ENCODE measurements at places on chromosomes 5 and 9.
A peak's percentile ranks its signal among the peaks of the same experiment; 100 is the strongest.

DNA sequence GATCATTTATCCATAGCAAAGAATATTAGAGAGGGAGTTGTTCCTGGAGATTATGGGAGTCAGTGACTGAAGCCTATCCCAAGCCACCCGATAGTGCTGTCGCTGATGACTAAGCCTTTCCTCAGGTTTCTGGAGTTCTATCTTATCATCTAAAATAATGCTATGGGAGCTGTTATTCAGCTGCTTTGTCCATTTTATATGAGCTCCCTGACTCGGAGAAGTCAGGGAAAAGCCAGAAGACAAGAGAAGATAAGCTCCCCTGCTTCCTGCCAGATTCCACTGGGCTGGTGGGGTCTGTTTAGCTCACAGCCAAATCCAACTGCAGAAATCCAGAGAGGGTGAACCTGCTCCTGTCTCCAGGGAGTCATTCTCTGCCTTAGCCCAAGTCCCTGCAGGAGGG, 148.2 kb downstream of the DROSHA start:
- DNase-seq = no peak

DNA sequence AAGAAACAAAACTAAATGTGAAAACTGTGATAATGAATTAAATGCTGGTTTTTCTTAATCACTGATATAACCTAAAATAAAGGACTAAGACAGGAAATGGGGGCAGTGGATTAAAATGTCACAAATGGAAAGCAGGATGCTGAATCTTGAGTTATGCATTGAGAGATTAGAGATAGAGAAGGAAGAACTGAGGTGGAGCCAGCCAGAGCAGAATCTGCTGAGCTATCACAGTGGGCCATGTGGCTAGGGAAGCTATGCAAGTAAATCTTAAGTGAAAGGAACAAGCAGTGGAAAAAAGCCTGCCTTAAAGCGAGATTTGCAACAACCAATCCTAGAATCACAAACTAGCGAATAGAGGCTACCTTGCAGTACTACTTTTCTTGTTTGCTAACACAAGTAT, 188.5 kb upstream of the RASA1 start:
- DNase-seq = no peak

GRCh38 chr9:122781671-122782070, 7.1 kb upstream of the OR5C1 start:
- DNase-seq = no peak

DNA sequence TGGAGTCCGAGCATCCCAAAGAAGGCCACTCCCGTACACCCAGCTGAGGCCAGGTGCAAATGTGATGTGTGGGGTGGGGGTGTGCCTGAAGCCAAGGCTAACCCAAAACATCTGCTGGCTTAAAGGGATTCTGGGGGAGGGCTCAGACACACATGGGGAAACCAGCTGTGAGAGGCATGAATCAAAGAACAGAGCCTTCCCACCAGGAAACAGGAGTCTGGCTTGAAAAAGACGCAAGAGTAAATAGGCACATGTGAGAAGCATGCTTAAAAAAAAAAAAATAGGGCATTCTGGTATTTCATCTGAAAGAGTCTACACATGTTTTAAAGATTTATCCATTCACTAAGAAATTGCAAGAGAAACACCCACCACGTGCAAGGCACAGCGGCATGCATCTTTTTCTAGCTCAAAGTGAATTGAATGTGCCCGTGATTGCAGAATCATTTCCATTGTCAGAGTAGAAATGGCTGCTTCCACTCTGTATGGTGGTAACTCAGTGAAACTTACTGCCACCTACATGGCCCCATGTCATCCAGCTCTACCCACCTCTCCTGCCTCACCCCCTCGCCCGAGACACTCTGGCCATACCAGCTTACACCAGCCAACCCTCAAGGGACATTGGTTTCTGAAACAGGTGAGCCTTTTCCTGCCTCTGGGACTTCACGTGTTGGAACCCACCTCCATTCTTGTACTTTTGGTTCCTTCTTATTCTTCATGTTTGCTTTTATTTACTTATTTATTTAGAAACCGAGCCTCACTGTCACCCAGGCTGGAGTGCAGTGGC, 71.5 kb downstream of the SEMA5A start:
- DNase-seq = peak; percentile 27

GRCh38 chr5:102018279-102018678, 277.8 kb downstream of the SLCO4C1 start:
- DNase-seq = no peak

DNA sequence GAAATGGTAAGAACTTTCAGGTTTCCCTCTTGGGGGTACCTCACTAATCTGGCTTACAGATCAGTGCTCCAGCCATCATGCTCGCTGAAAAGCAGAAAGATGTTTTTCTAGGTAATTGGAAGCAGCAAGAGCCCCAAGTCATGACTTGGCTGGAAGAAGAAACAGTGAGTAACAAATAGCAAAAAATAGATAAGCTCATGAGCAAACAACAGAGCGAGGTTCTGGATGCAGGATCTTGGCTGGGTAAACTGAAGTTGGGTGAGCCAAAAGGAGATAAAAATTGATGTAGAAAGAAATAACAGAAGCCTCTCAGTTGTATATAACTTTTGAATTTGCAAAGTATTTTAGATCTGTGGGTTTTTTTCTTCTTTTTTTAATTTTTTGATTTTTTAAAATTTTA, 110.1 kb downstream of the INSYN2B start:
- DNase-seq = peak; percentile 18

DNA sequence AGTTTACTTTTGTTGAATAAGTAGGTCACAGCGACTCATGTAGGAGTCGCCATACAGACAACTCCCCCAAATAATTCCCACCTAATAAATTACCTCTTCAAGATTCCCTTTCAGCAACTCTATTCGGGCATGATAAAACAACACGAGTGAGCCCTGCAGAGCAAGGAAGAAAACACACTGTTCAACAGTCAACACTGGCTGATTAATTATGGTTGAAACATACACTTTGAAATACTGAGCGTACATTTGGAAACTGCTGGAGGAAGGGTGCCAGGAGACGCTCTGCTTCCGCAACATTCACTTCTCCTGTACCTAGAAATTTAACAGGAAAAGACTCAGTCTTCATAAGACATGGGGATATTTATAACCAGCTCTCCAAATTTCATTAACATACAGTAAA, 117.5 kb downstream of the TTC39B start:
- DNase-seq = no peak

GRCh38 chr9:17928228-17928627, 349.4 kb downstream of the SH3GL2 start:
- DNase-seq = no peak

DNA sequence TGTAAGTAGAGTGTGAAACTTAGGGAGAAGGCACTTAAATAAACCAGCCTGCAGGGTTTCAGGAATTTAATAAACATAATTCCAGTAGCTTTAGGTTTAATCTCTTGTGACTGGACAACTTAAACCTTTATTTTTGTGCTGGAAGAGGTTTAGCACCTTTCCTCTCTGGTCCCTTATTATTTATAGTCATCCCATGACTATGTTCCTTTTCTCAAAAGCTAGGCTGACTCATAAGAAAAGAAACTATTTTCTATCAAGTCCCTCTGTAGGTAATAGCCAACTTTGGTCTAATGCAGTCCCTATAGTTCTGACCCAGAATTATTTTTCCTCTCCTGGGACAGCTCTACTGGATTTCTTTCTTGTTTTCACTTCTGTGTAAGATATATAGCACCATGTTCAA, 588.9 kb downstream of the NR2F1-AS1 start:
- peak; percentile 16 for DNase-seq

DNA sequence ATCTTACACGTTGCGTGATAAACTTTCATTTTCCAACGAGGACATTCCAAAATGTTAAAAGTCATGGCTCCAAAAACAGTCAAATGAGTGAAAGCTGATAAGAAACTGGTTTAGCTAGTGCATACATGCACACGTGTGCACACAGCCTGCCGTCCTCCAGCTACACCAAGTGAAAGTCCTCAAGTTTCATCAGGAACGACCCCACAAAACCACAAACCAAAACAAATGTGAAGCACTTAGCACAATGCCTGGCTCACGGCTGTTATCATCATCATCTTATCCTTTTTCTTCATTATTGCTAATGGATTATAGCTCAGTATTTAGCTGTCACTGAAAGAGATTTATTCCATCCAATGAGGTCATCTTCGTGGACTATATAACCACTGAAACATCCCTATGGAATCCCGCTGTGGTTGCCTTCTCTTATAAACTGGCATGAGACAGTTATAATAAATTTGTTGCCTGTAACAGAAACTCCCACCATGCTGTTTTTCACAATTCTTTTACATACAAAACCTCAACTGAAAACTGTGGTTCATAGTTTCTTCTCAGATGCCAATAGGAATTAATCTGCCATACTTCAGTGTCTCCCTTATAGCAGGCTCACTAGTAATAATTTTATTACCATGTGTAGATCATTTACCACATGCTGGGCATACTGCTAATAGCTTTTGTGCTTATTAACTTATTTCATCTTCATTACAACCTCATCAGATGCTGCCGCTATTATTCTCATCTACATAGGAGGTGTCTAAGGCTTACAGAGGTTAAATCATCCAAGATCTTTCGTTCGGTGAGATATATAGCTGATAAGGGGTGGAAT, 56.1 kb downstream of the SAXO1 start:
- peak; percentile 83 for DNase-seq

GRCh38 chr5:177548495-177548894, 5.9 kb downstream of the FAM193B start:
- DNase-seq = no peak

GRCh38 chr5:2278825-2279456, 396.2 kb upstream of the IRX4 start:
- no peak for DNase-seq

DNA sequence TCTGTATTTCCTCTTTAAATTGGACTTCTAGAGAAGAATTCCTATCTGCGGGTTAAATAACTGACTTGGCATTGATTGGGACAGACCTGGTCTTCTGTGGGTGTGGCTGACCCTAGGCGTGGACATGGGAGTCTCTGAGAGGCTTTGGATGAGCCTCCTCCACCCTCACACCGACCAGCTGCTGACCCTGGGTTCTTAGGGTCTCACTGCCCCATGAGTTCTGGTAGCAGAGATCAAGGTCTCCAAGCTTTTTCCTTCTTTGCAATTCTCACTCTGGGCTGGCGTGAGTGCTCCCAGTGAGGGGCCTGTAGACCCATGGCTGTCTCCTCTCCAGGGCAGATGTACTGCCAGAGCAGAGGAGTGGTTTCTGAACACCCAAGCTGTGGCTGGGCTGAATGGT, 41.6 kb upstream of the PITX1 start:
- no peak for DNase-seq

- no peak for DNase-seq
Observed at GRCh38 chr5:28831042-28831441, 1792.7 kb upstream of the CDH9 start.

DNA sequence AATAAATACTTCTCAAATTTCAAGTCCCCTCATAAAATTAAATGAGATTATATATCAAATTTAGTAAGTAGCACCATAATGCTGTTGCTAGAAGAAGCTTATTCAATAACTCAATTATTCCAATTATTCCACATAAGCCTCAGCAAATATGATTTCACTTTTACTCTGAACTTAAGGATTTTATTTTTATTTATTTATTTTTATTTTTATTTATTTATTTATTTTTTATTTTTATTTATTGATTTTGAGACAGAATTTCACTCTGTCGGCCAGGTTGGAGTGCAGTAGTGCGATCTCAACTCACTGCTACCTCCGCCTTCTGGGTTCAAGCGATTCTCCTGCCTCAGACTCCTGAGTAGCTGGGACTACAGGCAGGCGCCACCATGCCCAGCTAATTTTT, 1308.3 kb upstream of the CDH9 start:
- DNase-seq = no peak

GRCh38 chr9:23752859-23753258, 73.2 kb downstream of the ELAVL2 start:
- DNase-seq = no peak

- no peak for DNase-seq
Observed at GRCh38 chr5:66981266-66982055, 215.1 kb downstream of the CD180 start.

- no peak for DNase-seq
Observed at GRCh38 chr9:125529589-125530515, 177.2 kb downstream of the MAPKAP1 start.

GRCh38 chr9:128911529-128912035, 9.2 kb upstream of the PHYHD1 start:
- peak; percentile 70 for DNase-seq

- DNase-seq = peak; percentile 9
Observed at GRCh38 chr5:170151097-170151831, 45.6 kb downstream of the FOXI1 start.

DNA sequence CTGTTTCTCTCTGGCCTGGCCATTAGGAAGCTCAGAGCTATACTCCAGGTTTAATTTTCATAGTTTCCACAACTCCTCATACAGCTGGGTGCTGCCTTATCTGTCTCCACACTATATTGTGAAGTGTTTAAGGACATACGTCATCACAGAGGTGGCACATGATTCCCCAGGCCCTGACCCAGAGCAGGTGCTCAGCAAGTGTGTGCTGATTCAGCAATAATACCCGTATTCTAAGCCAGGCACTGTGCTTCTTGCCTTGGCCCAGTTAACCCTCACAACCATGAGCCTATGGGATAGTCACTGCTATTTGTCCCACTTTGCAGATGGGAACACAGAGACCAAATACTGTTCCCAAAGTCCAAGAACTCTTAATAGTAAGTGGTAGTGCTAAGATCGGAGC, 93.5 kb upstream of the SMIM23 start:
- no peak for DNase-seq

DNA sequence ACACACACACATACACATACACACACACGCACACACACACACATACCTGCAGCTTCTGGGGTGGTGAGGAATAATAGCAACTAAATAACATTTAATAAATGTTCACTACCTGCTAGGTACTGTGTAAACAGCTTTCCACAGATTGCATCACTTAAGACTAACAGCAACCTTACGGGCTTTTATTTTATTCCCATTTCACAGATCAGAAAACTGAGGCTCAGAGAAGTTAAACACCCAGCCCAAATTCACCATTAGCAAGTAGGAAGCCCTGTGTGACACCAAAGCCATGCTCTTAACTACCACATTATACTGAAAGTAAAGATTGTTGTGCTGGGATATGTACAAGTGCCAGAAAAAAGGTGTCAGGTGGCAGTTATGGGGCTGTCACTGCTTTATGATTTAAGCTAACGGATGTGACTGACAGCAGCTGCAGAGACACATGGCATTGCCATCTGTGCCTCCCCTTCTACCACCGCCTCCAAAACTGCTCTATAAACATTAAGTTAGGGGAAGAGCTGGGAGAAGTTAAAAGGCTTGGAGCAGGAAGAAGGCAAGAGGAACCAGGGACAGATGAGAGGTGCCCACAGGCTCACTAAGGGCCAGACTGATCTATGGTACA, 13.6 kb downstream of the MTMR12 start:
- DNase-seq = no peak

DNA sequence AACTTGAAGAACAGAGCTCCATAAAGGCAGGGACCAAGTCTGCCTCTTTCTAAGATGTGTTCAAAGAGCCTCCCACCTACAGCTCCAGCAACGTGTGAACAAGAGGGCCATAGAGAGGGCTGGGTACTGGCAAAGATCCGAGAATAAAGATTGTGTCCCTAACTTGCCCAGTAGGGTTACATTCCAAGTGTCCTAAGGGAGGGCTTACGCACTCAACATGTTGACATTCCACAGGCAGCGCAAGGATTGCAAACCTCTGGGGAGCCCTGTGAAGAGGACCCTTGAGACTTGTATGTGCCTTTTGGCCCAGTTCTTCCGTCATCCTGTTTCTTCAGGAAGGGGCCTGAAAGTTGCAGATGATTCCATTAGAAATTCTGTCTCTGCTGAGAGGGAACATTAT, 48.2 kb upstream of the ENTREP1 start:
- DNase-seq = peak; percentile 8
